ENCODE measurements at places on chromosomes 5 and 9. TPM values are rescaled to one million over a fixed set of nuclear protein-coding genes. Genes with fewer than 3 reads are reported as not detected.

The TMOD1 gene
- total RNA-seq: 1.1 TPM

The COL5A1 gene
- total RNA-seq: 5.7 TPM

The PRLR gene
- total RNA-seq: 1.6 TPM

The CAVIN4 gene
- 1.5 TPM for total RNA-seq

The CARTPT gene
- total RNA-seq: not detected

The DBH gene
- not detected for total RNA-seq

GRCh38 chr9:84772511-84772910 lies 103.0 kb downstream of the NTRK2 start:
- H3K36me3 ChIP-seq: no peaks in the 10 kb centered on the region
- H3K27ac ChIP-seq: no peak overlapping the region
- no peak for DNase-seq
- no peaks in the 10 kb centered on the region for H3K4me1 ChIP-seq

DNA sequence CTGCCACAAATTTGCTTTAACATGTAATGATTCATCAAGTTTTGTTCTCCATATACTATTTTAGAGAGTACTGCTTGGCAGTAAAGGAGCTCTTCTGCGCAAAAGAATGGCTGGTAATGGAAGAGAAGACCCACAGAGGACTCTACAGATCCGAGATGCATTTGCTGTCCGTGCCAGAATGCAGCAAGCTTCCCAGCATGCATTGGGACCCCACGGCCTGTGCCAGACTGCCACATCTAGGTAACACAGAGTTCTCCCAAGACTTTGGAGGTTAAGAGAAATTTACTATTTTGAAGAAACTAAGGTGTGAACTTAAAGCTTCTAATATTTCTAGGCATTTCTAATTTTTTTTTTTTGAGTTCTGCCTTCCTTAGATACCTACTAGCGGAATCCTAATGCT lies 107.1 kb downstream of the MUSK start:
- no peak overlapping the region for H3K4me3 ChIP-seq
- DNase-seq: no peak

- H3K27ac ChIP-seq: no peak overlapping the region
- peaks cover 10% of the 10 kb centered on the region for H3K4me1 ChIP-seq
- H3K36me3 ChIP-seq: no peaks in the 10 kb centered on the region
- H3K27me3 ChIP-seq: no peaks in the 10 kb centered on the region
- no peak for DNase-seq
Measured at GRCh38 chr9:134208981-134209725, 44.8 kb upstream of the RNU6ATAC start.

GRCh38 chr9:96141666-96142065 lies 160.3 kb downstream of the HSD17B3 start:
- no peak for DNase-seq
- no peaks in the 10 kb centered on the region for H3K27me3 ChIP-seq
- H3K4me1 ChIP-seq: no peaks in the 10 kb centered on the region
- H3K36me3 ChIP-seq: no peaks in the 10 kb centered on the region

- no peak for DNase-seq
- no peaks in the 10 kb centered on the region for H3K27me3 ChIP-seq
- no peaks in the 10 kb centered on the region for H3K4me1 ChIP-seq
- H3K4me3 ChIP-seq: no peak overlapping the region
- H3K27ac ChIP-seq: peak overlapping the region; percentile 43
- H3K36me3 ChIP-seq: no peaks in the 10 kb centered on the region
Measured at GRCh38 chr9:36969216-36969771, 64.8 kb downstream of the PAX5 start.

GRCh38 chr5:78526049-78526525 lies 122.5 kb downstream of the LHFPL2 start:
- H3K4me3 ChIP-seq: no peak overlapping the region
- no peak overlapping the region for H3K27ac ChIP-seq
- peaks cover 7% of the 10 kb centered on the region for H3K4me1 ChIP-seq

GRCh38 chr9:127525401-127526188 lies 74.3 kb downstream of the LRSAM1 start:
- peaks cover 11% of the 10 kb centered on the region for H3K36me3 ChIP-seq
- H3K27me3 ChIP-seq: no peaks in the 10 kb centered on the region
- DNase-seq: peak; percentile 31
- H3K4me1 ChIP-seq: no peaks in the 10 kb centered on the region
- H3K4me3 ChIP-seq: no peak overlapping the region
- no peak overlapping the region for H3K27ac ChIP-seq

- peaks cover 3% of the 10 kb centered on the region for H3K36me3 ChIP-seq
- H3K27ac ChIP-seq: peak overlapping the region; percentile 90
- peak; percentile 82 for DNase-seq
- peaks cover 41% of the 10 kb centered on the region for H3K4me1 ChIP-seq
- no peak overlapping the region for H3K4me3 ChIP-seq
- H3K27me3 ChIP-seq: no peaks in the 10 kb centered on the region
Measured at GRCh38 chr5:132365213-132365612, 4.3 kb upstream of the SLC22A5 start.

GRCh38 chr5:167899490-167900070 lies 391.9 kb upstream of the WWC1 start:
- H3K4me3 ChIP-seq: no peak overlapping the region
- 0 out of 2 replicates have a peak, but pooled peaks cover 10% of the 10 kb centered on the region for H3K4me1 ChIP-seq
- no peak for DNase-seq
- H3K27ac ChIP-seq: no peak overlapping the region
- no peaks in the 10 kb centered on the region for H3K36me3 ChIP-seq

DNA sequence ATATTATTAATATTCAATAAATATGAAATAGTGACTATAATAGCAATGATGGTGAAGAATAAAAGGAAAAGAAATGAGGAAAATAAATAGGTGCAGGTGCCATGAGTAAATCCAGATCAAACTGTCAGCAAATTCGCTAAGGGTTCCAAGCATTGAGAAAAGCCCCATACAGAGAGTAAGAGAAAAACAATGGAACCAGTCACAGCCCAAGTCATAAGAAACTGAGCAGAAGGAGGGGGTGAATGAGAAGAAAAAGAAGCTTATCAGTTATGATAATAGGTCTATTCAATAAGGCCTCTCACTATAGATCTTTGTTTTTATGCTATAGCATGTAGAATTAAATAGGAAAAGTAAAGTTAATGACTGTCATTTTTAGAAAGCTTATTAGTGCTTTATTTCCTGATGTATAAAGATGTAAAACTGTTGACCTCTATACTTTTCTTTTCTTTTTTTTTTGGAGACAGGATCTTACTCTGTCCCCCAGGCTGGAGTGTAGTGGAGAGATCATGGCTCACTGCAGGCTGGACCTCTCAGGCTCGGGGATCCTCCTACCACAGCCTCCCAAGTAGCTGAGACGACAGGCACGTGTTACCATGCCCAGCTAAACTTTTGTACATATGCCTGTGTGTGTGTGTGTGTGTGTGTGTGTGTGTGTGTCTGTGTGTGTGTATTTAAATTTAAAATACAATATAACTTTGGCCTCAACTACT lies 72.4 kb downstream of the FYB1 start:
- H3K4me1 ChIP-seq: peaks cover 8% of the 10 kb centered on the region
- H3K36me3 ChIP-seq: no peaks in the 10 kb centered on the region
- no peak overlapping the region for H3K27ac ChIP-seq
- H3K27me3 ChIP-seq: no peaks in the 10 kb centered on the region
- no peak overlapping the region for H3K4me3 ChIP-seq

DNA sequence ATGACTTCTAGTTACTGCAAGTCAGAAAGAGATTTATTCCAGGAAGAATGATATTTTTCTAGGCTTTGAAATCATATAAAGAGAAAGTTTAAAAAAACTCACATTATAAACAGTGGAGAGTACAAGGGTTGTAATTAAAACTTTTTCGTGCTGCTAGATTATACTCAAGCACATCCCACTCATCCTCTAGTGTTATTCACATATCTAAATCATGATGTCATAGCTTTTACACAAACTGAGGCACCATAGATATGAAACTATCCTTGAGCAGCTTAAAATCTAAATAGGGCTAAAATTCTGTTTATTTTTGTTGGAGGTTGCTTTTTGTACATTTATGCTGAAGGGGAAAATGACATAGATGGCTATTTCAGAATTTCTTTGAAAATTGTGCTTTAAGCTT lies 30.0 kb downstream of the TENT2 start:
- H3K4me1 ChIP-seq: no peaks in the 10 kb centered on the region
- H3K4me3 ChIP-seq: no peak overlapping the region
- H3K27ac ChIP-seq: no peak overlapping the region
- H3K36me3 ChIP-seq: no peaks in the 10 kb centered on the region
- no peaks in the 10 kb centered on the region for H3K27me3 ChIP-seq

GRCh38 chr9:109953300-109953699 lies 173.3 kb downstream of the PALM2AKAP2 start:
- H3K27ac ChIP-seq: no peak overlapping the region
- H3K4me3 ChIP-seq: no peak overlapping the region
- no peak for DNase-seq
- H3K4me1 ChIP-seq: no peaks in the 10 kb centered on the region
- H3K36me3 ChIP-seq: no peaks in the 10 kb centered on the region

- H3K4me1 ChIP-seq: no peaks in the 10 kb centered on the region
- no peaks in the 10 kb centered on the region for H3K27me3 ChIP-seq
- peak within 1 kb of the TSS; percentile 17 for H3K4me3 ChIP-seq
- peak; percentile 34 for DNase-seq
- no peak within 1 kb of the TSS for H3K27ac ChIP-seq
Measured at GRCh38 chr5:84384604-84385575, at the start of gene EDIL3. Gene EDIL3, minus strand, starts transcription at chr5:84384880. Its CDS starts 506 bp downstream, at chr5:84384374.

DNA sequence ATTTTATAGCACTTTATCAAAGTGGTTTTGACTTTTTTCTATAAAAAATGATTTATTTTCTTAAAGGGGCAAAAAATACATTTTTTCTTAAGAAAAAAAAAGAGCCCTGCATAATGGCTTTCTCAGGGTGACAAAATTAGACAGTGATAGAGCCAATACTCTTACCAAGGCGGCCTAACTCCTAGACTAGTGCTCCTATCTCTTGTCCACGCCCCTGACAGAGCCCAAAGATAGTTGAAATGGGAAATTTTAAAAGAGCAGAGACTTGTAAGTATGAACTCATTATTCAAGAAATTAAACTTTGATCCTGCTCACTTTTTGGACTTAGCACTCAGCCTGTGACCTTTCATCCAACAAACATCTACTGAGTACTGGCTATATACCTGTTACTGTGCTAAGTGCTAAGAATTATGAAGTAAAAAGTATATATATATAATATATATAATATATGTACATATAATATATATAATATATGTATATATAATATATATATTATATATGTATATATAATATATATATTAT lies 1.2 kb downstream of the INVS start:
- peaks cover 6% of the 10 kb centered on the region for H3K4me1 ChIP-seq
- H3K4me3 ChIP-seq: peak overlapping the region; percentile 99
- DNase-seq: no peak
- H3K27ac ChIP-seq: peak overlapping the region; percentile 97

GRCh38 chr5:17436761-17437221 lies 61.2 kb upstream of the TAF11L2 start:
- H3K4me1 ChIP-seq: no peaks in the 10 kb centered on the region
- no peaks in the 10 kb centered on the region for H3K27me3 ChIP-seq
- no peak overlapping the region for H3K27ac ChIP-seq
- no peak overlapping the region for H3K4me3 ChIP-seq
- DNase-seq: no peak

- no peaks in the 10 kb centered on the region for H3K27me3 ChIP-seq
- DNase-seq: peak; percentile 82
- H3K4me1 ChIP-seq: no peaks in the 10 kb centered on the region
- no peak overlapping the region for H3K27ac ChIP-seq
- H3K36me3 ChIP-seq: no peaks in the 10 kb centered on the region
- H3K4me3 ChIP-seq: no peak overlapping the region
Measured at GRCh38 chr5:81194633-81195334, 38.3 kb upstream of the CKMT2 start.

DNA sequence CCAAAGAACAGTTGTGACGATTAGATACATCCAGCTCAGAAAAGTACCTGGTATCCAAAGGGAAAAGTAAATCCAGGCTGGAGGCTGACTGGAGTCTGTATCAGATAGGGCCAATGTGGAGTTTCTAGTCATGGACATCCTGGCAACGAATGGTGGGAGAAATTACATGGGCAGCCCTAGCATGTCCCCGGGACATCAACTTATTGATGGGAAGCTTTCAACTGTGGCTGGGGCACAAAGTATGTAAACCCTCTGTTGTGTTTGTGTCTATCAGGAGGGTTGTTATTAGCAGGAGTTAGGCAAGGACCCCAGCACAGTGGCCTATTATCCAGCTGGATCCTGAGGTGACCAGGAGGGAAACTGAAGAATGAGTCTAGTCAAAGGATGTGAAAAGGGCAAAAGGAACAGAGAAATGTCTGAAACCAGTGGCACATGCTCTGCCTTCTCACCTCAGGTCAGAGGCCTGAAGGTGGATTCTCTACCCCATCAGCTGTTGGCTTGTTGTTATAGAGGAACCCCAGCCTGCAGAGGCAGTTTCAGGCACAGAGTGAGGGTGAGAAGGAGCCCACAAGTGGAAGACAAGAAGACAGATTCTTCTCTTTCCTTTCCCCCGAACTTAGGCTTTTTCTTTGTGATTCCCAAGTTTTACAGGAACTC lies 19.9 kb downstream of the IFNW1 start:
- H3K27ac ChIP-seq: no peak overlapping the region
- no peak overlapping the region for H3K4me3 ChIP-seq
- no peaks in the 10 kb centered on the region for H3K27me3 ChIP-seq
- no peak for DNase-seq
- no peaks in the 10 kb centered on the region for H3K36me3 ChIP-seq

All from Caco-2 (cell line).